MG63 (cell line): ENCODE measurements at places on chromosomes 4 and X.

GRCh38 chrX:148290931-148291330 lies 209.5 kb upstream of the AFF2 start:
- DNase-seq = no peak

DNA sequence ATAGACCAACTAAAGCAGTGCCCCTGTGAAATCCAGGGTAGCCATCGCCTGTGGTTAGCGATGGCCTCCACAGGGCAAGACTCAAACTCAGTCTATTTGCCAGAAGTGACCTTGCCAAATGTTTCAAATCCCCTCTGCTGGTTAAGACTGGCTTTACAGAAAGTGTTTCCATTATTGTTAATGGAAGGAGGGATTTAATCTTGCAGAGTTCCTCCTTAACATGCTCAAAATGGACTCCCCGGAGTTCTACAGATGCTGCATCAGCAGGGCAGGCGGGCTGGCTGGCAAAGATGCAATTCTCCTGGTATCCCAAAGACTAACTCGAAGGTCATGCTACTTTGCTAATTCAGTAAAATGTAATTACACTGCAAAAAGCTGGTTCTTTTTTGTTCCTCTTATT lies 313.0 kb upstream of the SLC7A11 start:
- no peak for DNase-seq

DNA sequence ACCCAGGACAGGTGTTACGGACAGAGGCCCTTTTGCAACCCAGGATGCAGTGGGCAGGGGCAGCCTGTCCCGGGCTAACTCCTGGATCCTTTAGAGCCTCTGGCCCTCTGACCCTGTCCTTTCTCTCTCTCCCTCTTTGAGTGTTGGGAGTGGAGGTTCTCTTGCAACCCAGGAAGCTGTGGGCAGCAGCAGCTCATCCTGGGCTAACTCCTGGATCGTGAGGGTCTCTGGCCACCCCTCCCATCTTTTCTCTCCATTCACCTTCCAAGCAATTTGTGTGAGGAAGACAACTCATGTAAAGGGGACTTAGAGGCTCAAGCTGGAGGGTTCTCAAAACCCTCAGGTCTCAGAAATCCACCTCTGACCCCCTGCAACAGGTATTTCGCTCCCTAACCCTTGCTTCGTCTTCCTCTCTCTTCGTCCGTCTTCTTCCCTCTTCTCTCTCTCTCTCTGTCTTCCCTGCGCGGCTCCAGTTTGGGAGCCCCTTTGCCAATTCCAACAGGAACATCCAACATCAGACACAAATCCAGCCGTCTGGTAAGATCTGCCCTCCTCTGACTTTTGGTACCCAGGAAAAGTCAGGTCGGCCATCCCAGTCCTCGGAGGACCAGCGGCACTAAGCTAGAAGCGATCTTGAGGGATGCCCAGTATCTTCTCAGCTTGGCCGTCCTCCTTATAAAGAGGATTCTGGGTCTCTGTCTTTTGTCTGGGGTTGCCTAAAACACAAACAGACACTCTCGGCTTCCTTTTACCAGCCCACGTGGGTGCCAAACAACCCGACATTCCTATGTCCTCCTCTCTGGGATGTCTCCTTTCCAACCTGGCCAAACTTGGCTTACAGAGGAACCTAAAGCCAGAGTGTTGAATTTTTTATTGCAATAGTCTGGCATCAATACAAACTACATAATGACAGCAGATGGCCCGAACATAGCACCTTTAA lies 7.9 kb downstream of the ASMTL start:
- DNase-seq = no peak

GRCh38 chr4:138789796-138790195 lies 225.8 kb upstream of the NOCT start:
- no peak for DNase-seq

GRCh38 chrX:138877746-138878145 lies 166.2 kb upstream of the FGF13 start:
- no peak for DNase-seq

- no peak for DNase-seq
Measured at GRCh38 chr4:169209388-169209883, 61.3 kb downstream of the SH3RF1 start.

GRCh38 chr4:45985038-45985437 lies 138.8 kb downstream of the GABRG1 start:
- DNase-seq = no peak

- DNase-seq = no peak
Measured at GRCh38 chr4:81049907-81050306, 19.4 kb downstream of the BMP3 start.

GRCh38 chrX:130563476-130563875 lies 161.7 kb downstream of the RBMX2 start:
- DNase-seq = no peak

DNA sequence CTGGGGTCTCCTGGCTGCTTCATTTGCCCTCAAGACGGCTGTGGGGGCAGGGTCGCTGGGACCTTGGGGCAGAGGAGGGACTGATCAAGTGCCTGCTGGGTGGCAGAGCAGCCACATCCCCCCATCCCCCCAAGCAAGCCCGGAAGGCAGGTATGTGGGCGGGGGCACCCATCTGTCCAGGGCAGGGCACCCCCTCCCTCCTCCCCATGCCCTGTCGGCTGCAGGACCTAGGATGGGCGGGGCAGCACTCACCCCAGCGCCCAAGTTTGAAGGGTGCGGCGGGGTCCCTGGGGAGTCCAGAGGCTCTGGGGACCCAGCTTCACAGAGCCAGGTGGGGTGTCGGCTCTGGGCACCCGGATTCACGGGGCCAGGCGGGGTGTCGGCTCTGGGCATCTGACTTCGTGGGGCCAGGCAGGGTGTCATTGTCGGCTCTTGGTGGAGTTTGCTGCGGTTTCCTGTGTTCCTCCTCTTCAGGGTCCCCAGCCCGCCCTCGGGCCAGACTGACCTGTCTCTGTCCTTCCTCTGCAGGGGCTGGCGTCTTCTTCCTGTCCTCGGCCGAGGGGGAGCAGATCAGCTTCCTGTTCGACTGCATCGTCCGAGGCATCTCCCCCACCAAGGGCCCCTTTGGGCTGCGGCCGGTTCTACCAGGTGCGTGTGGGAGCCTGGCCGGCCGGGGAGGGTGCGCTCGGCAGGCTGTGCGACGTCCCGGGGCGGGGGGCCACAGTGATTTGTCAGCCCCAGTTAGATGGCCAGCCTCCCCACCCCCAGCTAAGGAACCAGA lies 22.1 kb downstream of the DOK7 start:
- no peak for DNase-seq

GRCh38 chrX:545452-545885 lies 85.1 kb upstream of the SHOX start:
- DNase-seq = peak; percentile 60

DNA sequence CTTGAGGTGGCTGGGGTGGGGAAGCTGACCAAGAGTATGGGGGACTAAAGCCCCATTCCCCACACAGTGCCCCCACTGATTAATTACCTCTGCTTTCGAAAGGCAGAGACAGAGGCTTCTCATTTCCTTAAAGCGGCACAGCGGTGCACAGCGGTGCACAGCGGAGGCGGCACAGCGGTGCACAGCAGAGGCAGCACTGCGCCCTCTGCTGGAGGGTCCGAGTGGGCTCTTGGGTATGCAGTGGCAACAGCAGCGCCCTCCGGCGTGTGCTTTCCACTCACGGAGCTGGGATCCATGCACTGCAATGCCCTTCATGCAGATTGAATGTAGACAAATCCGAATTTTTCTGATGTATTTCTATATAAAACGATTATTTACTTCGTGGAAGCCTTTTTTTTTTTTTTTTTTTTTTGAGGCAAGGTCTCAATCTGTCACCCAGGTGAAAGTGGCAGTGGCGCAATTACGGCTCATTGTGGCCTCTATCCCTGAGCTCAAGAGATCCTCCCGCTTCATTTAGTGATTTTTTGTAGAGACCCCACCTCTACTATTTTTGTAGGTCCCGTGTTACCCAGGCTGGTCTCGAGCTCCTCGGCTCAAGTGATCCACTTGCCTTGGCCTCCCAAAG lies 19.7 kb upstream of the PRPS2 start:
- DNase-seq = peak; percentile 55

GRCh38 chr4:153112041-153112441 lies 92.2 kb upstream of the TRIM2 start:
- no peak for DNase-seq

DNA sequence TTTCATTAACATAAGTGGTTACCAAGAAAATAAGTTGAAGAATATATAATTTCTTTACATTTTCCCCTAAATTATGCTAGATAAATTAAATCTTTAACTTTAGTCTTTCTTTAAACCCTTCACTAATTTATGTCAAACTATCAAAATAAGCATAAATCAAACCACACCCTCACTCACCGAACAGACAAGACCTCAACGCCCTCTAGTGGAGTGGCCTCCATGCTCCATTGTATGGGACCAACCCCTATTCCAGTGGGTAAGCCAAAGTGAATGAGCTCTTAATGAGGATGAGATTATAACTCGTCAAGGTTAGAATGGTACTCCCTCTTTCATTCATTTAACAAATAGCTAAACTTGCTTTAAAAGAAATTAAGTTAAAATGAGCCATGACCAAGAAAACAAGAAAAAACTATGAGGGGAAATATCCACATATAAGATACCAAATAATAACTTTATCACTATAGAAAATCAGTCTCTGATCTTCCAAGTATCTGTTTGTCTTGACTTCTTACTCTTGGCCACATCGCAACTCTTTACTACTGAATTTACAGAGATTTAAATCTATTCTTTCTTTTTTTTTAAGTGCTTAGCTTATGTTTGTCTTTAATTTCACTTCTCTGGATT lies 15.6 kb upstream of the BBS12 start:
- peak; percentile 69 for DNase-seq

DNA sequence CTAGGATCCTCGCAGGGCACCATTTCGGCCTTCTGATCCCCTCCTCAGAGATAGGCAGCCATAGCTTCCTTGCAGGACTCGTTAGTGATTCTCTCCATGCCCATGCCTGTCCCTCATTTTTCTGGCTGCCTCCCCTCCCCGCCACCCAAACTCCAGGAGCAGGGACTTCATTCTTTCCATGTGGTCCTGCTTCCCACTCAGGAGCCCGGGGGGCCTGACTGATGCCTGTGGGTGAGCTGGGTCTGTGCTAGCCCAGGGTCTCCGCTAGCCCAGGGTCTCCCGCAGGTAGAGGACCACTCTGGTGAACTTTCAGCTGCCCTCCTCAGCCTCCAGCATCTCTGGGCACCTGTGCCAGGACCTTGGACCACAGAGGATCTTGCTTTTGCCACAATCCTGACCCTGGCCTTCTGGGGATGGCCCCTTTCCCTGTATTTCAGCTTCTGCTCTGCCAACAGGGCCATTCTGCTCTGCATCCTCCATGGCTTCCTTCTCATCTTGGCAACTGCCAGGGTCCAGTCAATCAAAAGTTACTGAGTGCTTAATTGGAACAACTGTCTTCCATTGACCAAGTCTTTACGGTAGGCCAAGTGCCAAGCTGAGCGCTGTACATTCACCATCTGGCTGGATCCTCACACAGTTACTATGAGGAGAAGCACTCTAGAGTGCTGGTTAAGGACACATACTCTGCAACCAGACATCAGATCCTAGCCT lies 152.2 kb downstream of the EFNB1 start:
- DNase-seq = no peak

DNA sequence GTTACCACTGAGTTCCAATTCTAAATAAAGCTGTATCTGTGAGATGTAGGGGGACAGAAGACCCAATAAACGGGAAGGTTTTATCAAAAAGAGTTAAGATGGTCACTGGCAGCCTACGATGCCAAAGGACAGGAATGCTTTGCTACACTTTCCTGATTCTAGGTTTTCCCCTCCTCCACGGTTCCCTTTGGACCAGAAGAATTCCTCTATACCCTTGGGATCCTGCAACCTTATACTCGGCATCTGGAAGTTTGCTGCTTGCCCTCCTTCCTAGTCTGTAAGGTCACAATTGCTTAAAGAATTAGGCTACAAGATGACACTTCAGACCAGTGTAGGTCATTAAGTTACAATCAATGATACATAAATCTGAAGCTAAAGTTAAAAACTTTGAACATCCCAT lies 64.3 kb downstream of the SCML2 start:
- no peak for DNase-seq

- peak; percentile 73 for DNase-seq
Measured at GRCh38 chrX:154727871-154728270, 23.0 kb downstream of the GAB3 start.

- DNase-seq = no peak
Measured at GRCh38 chr4:2269618-2270163, 7.8 kb upstream of the MXD4 start.

GRCh38 chrX:40883021-40883619 lies 147.8 kb upstream of the MED14 start:
- no peak for DNase-seq

- DNase-seq = no peak
Measured at GRCh38 chr4:119303587-119304305, 18.2 kb downstream of the FABP2 start.

DNA sequence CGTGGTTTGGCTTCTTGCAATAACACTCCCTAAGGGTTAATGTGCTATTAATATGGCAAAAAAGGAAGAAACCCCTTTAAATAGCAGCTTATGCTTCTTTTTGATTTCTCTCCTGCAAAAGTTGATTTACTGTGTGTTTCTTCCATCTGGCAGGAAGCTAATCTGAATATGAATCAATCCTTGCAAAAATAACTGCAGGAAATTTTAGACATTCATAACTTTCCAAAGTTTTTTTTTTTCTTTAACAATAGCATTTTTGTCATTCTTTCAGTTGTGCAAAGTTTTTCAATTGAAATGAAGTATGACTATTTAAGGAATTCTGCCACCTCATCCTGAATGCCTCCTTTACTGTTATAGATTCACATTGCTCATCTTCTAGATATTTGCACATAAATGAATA lies 115.6 kb downstream of the SPANXA1 start:
- DNase-seq = no peak

DNA sequence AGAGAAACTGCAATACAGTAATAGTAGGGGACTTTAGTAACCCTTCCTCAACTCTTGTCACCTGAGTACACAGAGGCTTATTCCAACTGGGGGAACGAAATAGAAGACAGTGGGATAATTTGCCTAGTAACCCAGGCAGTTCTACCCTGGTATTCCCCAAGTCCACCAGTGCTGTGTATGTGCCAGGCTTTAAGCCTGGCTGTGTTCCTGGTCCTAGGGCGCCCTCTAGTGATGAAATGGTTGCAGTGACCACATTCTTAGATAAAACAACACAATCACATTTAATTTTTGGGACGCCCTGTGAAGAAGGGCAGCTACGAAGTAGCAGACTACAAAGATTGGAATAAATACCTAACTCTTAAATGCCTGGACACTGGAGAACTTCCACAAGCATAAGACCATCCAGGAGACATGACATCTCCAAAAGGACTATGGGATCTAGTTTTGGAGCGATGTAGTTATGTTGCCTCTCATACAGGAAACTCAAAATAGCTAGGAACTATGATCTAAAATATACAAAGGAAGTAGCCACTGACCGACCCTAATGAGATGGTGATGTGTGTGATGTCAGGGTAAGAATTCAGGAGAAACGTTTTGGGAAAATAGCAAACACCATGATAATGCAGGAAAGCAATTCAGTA lies 288.5 kb upstream of the ZCCHC13 start:
- peak; percentile 11 for DNase-seq

DNA sequence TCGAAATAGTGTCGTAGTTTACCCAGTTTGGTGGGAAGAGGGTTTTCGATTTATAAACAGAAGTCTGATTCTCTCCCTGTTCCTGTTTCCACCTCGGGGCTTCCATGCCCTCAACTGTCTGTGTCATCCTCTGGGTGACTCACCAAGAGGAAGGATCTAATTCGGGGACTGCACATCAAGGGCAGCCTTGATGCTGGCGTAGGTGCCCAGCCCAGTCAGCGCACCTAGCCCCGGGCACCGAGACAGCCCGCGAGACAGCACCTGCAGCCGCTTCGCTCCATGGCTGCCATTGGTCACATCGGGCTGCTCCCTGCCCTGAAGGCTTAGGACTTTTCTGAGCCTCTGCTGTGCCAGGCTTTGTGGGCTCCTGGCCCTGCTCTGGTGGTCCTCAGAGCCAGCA lies 7.7 kb downstream of the ABCD1 start:
- no peak for DNase-seq
